ENCODE measurements at places on chromosomes 6 and 20.

DNA sequence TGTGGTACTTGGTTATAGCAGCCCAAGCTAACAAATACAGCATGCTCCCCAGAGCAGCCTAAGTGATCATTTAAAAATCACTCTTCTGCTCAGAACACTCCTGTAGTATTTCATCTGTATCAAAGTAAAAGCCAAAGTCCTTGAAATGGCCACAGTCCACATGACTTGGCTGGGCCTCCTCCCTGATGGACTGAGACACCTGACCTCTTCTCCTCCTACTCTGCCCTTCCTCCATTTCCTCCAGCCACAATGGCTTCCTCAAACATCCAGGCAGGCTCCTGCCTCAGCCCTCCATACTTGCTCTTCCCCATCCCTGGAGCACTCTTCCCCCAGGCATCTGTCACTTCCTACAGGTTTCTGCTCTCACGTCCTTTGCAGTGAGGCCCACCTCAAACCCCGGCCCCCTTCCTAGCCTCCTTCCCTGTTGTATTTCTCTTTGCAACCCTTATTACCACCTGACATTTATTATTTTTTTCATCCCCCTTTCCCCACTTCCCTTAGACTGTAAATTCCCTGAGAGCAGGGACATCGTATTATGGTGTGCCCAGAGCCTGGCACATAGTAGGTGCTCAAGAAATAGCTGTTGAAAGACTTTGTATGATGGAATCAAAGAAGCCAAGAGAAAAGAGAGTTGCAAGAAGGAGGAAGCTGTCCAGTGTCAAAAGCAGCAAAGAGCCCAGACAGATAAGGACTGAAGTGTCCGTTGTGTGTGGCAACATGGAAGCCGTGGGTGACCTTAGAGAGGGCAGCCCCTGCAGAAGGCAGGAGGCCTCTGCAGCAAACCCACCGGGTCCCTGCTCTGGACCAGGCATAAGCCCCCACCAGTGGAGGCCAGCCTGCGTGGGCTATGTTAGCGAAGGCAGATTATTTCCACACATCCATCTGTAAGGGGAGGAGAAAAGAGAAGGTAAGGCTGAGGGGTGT is 87.5 kb downstream of the TRERF1 start:
- no peak for DNase-seq

DNA sequence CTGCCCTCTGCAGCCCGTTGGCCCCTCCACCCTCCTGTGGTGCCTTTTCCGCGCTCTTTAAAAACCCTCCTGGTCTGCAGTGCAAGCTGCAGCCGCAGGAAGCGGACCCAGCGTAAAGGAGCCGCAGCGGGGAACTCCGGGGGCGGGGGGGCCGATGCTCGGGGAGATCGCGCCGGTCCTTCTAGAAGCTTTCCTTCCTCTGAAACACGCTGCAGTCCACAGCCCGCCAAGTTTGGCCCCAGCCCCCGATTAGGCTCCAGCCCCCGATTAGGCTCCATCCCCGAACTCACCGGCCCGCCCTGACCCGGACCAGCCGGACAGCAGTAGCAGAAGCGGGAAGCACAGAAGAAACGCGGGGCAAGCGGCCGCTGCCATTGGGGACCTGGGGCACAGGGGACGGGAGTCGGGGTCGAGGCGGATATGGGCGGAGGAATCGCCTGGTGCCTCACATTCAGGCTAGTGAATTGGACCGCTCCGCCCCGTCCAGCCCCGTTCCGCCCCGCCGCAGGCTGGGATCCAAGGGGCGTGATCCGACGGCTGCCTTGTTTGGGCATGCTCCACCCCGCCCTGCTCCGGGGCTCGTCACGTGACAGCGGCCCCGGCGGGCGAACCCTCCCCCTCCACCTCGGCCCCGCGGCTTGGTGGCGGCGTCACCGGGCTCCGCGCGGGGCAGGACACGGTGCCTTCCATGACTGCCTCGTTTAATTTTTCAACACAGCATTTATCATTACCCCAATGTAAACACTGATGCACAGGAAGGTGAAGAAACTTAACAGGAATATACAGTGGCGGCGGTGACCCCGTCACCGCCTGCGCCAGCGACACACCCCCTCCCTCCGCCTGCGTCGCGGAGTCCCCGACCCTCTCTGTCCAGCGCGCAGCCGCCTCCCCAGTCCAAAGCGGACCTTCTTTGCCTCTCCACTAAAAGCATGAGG is 20.3 kb downstream of the RAET1L start:
- DNase-seq = peak; percentile 61

DNA sequence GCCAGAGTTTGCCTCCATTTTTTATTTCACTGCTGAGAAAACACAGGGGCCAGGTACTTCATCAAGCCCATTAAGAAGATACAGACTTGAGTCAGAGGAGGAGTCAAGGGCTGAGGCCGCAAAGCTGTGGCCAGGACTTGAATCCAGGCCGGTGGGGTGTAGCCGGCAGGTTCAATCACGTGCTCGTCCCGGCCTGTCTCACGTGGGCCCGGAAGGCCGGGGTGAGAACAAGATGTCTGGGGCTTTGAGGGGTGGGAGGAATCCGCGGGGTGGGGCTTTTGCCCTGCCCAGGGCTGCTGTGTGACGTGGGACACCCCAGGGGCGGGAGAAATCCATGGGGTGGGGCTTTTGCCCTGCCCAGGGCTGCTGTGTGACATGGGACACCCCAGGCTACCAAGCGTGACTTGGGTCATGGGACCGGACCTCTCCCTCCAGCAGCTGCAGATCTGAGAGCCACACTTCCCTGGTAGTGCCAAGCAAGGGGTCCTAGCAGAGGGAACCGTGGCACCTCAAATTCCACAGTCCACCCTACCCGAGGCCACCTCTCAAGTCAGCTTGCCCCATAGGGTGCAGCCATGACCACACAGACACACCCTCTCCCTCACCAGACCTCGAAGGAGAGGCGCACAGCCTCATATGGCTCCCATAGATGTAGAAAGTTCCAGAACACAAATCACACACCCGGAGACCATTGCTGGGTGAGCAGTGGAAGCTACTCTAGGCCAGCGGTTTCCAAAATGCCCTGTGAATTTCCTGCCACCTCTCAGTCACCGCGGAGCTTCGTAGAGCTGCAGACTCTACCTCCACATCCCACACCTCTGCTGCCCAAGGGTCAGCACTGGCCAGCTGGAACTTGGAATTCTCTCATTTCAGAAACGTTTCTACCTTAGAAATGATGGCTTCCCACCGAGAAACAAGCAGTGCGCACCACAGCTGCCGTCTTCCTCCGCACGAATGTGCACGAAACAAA is 156.1 kb downstream of the DLL1 start:
- DNase-seq = no peak

- DNase-seq = no peak
Observed at GRCh38 chr20:32804817-32805216, 14.9 kb upstream of the MAPRE1 start.

DNA sequence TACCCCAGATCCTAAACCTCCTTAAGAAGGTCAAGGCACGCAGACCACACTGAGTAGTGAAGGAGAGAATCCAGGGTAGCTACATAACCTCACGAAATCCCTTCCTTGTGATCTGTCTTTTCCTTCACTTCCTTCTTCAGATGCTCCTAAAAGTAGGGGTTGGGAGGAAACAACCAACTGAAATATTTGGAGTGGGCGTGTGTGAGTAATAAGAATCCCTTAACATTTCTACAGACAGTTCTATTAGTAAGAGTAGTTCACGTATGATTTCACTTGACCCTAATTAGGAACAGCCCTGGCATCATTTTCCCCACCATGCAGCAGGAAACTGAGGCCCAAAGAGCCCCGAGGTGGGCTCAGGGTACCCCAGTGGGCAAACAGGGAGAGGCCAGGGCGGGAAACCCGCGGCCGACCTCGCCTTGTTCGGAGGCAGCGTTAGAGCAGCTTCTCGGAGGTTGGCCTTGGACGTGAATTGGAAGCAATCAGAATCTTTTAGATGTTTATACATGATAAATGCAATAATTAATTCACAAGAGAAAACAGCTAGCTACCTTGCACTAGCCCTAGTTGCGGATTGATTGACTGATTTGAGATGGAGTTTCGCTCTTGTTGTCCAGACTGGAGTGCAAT is 859 bp upstream of the RAE1 start:
- no peak for DNase-seq

DNA sequence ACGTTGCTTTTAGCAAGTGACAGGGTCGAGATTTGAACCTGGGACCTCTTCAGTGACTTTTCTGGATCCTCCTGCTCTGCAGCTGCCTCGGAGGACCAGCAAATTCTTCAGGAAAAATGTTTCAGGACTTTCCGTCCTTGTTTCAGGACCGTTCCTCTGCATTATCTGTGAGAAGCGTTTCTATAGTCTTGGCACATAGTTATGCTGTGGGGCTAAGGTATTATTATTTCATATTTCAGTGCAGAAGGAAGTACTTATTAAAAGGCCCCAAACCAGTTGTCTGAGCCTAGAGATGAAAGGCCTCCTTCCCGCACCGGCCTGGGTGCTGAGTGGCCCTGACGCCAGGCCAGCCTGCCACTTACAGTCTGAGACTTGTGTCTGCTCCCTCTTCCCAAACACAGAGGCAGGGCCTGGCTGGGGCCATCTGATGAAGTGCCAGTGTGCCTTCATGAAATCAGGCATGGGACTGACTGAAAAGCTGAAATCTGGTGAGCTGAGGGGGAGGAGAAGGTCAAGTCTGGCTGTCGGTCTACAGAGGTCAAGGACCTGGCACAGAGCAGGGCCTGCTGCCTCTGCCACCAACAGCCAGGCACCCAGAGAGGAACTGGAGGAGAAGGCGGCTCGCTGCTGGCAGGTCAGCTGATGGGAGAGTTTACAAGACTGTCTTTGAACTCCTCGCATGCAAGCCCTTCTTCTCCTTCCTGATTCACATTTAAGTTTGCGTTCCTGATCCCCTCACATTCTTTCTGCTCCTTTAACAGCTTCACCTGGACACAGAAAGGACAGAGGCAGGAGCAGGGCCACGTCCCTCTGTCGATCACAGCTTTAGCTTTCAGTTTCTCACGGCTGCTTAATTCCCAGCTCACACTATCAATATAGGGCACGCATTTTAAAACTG is 8.9 kb upstream of the QKI start:
- no peak for DNase-seq

DNA sequence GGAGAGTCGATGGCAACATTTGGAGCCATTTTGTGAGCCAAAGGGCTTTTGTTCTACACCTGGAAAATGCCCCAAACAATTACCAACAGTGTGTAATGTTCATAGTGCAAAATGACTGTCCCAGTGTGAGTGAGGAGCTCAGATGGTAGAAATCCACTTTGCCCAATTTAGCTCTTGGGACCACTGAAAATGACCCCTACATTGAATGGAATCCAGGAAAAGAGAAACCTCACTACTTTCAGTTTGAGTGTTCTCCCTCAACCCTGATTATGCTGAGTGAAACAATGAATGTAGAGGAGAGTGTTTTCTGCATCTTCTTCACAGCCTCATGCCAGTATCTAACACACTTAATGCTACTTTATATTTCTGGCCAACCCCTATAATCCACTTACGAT is 84.9 kb upstream of the NRN1 start:
- DNase-seq = no peak

DNA sequence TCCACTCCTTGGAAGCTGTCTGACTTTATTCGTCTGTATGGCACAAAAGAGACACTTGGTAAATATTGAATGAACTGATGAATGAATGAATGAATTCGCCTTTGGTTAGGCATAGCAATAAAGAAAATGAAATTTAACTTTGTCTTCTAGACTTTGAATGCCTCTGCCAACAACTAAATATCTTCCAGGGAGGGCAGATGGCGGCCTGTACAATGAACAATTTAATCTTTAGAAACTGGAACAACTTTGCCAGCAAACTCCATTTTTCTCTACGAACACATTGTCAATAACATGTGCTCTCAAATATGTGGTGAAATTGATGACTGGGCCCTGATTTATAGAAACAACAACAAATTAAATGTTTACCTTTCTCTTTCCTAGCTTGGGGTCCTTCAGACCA is 140.6 kb downstream of the ZNF217 start:
- no peak for DNase-seq

- DNase-seq = peak; percentile 20
Observed at GRCh38 chr6:105179244-105180065, at the start of gene POPDC3. Gene POPDC3 (minus strand): TSS chr6:105180014. CDS start chr6:105161909, 18,105 bp downstream.

DNA sequence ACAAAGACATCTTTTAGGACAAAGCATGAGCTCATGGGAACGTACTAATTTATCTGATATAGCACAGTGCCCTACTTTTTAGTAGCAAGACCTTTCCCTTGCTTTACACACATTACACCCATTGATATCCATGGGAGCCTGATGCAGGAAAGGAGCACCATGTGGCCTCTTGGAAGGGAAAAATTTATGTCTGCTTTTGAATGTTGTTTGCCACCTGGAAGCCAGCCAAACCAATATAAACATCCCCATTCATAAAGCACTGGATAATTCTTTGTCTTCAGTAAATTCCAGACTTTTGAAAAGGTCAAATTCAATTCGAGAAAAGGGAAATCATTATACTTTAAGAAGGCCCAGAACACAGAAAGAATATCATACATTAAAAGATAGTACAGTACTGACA is 152.3 kb upstream of the BEND6 start:
- peak; percentile 95 for DNase-seq

DNA sequence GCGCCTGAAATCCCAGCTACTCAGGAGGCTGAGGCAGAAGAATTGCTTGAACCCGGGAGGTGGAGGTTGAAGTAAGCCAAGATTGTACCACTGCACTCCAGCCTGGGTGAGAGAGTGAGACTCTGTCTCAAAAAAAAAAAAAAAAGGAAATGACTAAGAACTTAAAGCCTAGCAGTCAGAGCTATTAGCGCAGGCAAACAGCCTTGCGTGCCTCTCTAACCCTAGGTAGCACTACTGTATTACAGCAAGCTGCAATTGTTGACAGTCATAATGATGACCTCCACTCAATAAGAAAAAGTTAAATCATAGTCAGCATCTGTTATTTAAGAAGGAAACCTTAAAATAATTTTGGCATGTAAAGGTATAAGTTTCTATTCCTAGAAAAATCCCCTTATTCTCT is 14.4 kb downstream of the GSS start:
- DNase-seq = no peak

DNA sequence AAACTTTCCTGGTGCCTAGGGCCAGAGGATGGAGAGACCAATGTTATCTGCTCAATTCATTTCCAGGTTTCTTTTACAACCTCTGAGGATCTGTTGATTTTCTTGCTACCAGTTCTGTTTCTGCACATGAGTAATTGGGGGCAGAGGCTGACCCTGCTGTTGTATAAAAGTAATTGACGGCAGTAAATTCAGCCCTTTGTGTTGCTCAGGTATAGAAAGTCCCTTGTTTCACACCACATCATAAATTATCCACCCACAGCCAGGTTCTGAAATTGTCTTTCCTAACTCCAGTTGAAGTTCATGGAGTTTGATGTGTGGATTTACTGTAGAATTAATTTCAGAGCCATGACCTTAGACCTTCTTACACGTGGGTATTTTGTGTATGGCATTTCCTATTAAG is 107.4 kb upstream of the GRIK2 start:
- no peak for DNase-seq

- no peak for DNase-seq
Observed at GRCh38 chr20:12700701-12701100, 308.1 kb upstream of the SPTLC3 start.

DNA sequence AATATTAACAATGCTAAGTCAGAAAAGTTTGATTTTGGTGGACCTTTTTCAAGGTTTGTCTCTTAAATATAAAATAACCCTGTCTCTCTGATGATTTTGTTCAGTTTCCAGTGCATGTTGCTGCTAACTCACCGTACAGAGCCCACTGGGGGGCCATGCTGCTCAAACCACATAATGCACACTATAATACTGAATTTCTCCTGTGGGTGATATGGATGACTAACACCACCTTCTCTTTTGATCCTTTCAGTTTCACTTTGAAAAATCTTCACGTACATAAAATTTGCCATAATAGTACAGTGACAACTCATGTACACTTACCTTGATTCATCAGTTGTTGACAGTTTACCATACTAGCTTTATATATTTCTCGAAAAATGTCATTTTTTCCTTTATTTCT is 506.6 kb upstream of the MAN1A1 start:
- no peak for DNase-seq

GRCh38 chr6:111604259-111605099 is 1.2 kb downstream of the TRAF3IP2 start:
- DNase-seq = no peak

All from NCI-H510A treated with DMSO at 0.1 percent for 48 hours (cell line).